ENCODE measurements at places on chromosomes 13 and 19.
A peak's percentile ranks its signal among the peaks of the same experiment; 100 is the strongest.

GRCh38 chr13:110625771-110626321, 10.5 kb downstream of the NAXD start:
- no peak for DNase-seq

DNA sequence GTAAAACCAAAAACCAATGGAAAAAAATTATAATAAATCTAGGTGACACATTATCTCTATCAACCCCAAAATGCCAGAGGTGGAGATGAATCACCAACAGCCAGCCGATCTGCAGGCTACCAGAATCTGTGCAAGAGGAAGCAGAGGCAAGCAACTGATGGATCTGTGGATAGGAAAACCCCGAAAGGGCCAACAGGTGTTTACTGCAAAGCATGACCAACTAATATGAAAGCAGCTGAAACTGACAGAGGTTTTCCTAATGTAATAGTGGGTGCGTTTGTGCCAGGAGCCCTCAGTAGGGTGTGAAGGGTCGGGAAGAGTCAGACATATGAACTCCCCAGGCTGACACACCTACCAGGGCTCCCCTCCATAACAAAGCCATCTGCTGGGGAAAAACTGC, 554.6 kb downstream of the RFC3 start:
- peak; percentile 40 for DNase-seq

GRCh38 chr19:34178274-34178610, 5.9 kb downstream of the LSM14A start:
- no peak for DNase-seq

DNA sequence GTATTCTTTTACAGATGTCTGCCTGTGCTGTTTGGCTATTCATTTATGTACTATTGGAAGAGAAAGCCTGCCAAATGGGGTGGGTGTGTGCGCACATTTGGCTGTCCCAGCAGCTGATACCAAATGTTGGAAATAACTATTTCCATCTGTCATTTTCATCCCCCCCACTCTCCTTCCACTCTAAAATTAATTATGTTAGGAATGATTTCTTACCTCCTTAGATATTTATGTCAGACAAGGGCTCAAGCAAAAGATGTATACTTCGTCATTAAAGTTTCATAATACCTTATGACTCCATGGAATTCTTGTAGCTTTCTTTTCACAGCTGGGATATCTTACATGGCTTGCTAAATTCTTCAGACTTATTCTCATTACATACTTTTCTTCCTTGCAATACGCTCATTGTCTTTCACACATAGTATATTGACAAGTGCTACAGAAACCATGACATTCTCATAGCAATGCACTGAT, 18.6 kb downstream of the ITM2B start:
- DNase-seq: no peak

GRCh38 chr13:80945328-80945727, 604.4 kb upstream of the SPRY2 start:
- peak; percentile 2 for DNase-seq

DNA sequence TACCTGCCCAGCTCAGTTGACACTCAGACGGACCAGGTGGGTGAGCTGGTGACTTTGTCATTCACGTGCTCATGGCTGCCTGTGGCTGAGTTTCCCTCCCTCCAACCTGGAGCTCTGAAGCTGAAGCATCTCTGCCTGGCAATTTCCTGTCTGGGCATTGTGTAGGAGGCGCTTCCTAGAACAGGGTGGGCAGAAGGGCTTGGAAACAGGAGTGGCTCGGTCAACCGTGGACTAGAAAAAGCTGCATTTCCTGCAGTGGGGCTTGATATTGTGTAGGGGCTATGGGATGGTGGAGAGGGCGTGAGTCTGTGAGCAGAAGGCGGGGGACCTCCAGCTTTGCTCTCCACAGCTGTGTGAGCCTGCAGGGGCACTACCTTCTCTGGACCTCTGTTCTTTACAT, 278.3 kb downstream of the TEX29 start:
- no peak for DNase-seq

GRCh38 chr13:103759361-103759760, 693.1 kb upstream of the SLC10A2 start:
- no peak for DNase-seq

- DNase-seq: peak; percentile 41
Observed at GRCh38 chr13:59266478-59267063, 897.2 kb downstream of the DIAPH3 start.

DNA sequence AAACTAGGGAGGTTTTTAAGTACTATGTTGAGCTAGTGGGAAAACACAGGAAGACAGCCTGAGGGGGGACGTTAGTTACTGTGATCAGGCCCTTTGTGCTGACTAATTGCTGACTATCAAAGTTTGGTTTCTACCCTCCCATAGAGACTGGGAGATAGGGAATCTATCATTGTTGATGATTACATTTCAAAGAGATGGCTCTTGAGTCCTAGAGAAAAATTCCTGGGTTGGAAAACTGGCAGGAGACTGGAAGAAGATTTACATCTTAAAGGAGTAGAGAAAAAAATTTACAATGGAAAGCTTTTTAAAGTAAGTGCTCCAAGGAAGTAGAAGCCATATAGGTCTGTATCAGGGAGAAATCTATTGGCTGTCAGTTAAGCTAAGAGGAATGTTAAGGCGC, 522.0 kb upstream of the KLHL1 start:
- no peak for DNase-seq

GRCh38 chr13:29355029-29355428, 240.5 kb downstream of the SLC7A1 start:
- no peak for DNase-seq

DNA sequence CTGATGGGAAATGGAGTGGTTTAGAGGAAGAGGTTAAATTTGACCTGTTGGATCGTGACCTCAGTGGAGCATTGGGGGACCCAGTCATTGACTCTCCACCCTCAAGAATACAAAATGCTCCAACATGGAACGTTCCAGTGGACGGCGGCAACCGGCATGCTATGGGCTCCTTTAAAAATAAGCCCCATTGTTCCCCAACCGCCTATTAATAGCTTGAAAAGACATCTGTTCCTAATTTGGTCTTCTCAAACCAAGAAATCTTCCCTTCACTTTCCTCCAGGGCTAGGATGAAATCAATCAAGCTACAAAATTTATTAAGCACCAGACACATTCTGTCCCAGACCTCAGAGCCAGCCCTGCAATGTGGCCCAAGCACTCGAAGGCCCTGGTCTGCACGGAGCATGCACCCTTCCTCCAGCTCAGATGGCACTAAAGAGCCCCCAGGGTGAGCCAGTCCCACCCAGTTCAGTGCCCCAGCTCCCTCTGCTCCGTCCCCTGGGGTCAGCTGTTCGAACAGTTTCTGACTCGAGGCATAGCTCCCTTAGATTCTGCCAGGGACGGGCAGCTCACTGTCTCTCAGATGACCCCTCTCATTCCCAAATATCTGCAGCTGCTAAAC, 22.5 kb upstream of the VSTM2B start:
- no peak for DNase-seq
